Activated effector memory CD4-positive, alpha-beta T cell treated with anti-CD3 and anti-CD28 coated beads, Interleukin-2, amount 50 U/mL, for 16 hours (primary cell): ENCODE measurements at places on chromosomes 2 and 18.

DNA sequence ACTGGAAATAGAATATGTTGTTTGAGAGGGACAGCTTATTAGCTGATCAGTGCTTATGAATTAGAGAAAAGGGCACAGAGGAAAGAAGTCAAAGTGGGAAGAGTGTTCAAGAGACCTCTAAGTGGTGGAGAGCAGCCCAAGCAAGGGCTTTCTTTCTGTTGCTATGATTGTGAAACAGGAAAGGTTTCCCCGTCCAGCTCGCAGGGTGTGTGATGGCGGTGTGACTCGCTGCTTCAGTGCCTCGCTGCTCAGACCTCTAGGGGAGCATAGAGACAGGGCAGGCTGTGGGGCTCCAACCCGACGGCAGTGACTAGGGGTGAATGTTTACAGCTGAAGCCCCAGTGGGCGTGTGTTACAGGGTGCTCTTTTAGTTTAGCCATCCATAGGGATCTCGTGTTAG lies 166.5 kb upstream of the COPS8 start:
- DNase-seq, result no peak

GRCh38 chr18:70289351-70290312 lies 787 bp downstream of the SOCS6 start:
- no peak for DNase-seq

DNA sequence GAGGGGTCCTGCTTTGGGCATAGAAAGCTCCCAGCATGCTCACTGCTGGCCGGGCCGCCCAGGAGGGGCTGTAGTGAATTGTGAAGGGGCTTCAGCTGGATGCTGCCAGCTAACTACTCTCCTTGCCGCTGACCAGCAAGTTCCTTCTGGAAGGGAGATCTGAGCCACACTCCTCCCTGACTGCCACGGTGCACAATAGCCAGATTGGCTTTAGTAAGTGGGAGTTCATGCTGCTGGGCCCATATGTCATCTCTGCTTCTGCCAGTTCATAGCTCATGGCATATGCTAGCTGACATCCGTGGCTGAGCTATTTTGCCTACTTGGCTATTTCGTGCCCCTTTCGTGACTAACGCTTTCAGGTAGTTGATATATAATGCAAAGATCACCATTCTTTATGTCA lies 51.6 kb upstream of the ROCK2 start:
- no peak for DNase-seq

- no peak for DNase-seq
These were observed 6.2 kb downstream of the ZBTB7C start for GRCh38 chr18:48402953-48403352.

DNA sequence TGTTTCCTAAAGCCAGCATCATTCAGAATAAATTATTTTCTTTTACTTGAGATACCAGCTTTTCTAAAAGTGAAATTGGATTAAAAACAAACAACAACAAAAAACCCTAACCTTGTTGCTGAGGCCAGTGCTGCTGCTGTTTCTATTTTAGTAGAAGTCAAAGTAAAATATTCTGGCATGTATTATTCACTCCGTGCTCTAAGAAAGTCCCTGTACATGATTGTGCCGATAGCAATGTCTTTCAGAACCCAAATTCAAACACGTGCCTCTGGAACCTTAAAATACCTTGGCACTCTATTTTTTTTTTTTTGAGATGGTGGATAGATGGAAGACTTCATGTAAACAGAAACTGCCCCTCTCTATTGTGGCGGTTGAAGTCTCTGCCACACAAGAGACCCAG lies 43.7 kb downstream of the TANC1 start:
- DNase-seq, result no peak

DNA sequence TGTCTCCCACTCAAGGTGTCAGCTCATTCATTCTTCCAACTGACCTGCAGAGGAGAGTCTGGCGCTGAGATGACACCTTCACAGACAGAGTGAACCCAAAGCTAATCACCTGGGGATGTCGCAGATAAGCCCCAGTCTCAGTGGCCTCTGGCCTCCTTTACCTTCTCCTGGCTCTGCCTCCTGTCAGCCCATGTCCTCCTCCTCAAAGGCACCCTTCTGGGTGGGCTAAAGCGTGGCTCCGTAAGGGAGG lies 194.1 kb downstream of the MIB1 start:
- no peak for DNase-seq
